ENCODE measurements at places on chromosomes 6 and 20.
A peak's percentile ranks its signal among the peaks of the same experiment; 100 is the strongest.

- DNase-seq = no peak
Measured at GRCh38 chr6:33066917-33067521, 6.4 kb downstream of the HLA-DPA1 start.

DNA sequence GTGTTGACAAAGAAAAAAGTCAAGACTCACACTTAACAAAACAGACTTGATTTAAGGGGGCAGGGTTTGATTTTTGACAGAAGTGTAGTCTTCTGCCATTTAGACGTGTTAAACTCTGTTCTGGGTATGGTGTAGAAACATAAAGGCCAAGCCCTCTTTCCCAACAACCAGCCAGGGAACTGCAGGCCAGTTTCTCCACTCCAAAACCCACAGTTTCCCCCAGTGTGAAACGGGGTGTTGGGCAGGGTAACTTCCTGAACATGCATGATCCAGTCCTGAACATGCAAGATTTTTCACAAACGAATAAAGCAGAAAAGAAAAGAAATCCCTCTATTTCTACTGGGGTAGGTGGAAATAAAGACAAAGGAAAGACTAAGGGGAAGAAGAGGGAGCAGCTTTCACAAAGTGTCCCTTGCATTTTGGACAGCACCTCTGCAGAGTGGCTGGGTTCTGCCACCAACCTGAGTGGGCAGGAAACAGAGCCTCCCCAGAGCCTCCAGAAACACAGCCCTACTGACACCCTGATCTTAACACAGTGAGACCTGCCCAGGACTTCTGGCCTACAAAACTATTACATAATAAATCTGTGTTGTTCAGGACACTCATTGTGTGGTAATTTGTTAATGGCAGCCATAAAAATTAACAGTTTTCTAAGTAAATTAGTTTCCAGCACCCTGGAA is 7.5 kb downstream of the APMAP start:
- no peak for DNase-seq

GRCh38 chr6:19535351-19535750 is 301.8 kb upstream of the ID4 start:
- DNase-seq = no peak

DNA sequence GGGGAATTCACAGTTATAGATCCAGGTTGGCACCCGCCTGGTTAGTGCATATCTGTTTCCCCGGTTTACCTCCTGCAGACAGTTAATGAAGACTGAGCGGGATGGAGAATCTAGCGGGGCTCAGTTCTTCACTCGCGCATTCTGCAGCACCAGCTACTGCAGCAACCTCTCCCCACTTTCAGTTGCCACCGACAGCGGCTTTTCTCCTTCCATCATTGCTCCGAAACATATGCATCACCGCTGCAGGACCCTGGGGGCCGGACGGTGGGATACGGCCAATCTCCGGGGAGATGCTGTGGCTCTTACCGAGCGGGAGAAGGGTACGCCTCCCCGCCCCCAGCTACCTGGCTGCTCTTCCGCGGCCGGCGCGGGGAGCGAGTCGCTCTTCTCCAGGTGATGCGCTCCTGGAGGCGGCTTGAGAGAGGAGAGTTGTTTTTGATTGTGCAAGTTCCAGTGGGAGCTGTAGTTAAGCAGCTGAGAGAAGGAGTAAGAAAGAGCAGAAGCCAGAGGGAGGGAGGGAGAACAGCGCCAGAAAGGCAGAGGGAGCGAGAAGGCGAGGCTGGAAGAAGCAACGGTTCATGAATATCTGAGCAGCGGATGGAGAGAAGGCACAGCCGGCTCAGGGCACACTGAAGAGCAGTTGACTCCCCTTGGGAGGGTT is at the start of gene SGK1:
Gene SGK1, minus strand, starts transcription at position 642 of the 661 bp plus-strand sequence. CDS start 652 bp downstream, outside the sequence.
- DNase-seq = peak; percentile 16

- no peak for DNase-seq
Measured at GRCh38 chr6:134373282-134373922, 55.5 kb upstream of the SGK1 start.
